ENCODE measurements at places on chromosomes 1 and 21.

DNA sequence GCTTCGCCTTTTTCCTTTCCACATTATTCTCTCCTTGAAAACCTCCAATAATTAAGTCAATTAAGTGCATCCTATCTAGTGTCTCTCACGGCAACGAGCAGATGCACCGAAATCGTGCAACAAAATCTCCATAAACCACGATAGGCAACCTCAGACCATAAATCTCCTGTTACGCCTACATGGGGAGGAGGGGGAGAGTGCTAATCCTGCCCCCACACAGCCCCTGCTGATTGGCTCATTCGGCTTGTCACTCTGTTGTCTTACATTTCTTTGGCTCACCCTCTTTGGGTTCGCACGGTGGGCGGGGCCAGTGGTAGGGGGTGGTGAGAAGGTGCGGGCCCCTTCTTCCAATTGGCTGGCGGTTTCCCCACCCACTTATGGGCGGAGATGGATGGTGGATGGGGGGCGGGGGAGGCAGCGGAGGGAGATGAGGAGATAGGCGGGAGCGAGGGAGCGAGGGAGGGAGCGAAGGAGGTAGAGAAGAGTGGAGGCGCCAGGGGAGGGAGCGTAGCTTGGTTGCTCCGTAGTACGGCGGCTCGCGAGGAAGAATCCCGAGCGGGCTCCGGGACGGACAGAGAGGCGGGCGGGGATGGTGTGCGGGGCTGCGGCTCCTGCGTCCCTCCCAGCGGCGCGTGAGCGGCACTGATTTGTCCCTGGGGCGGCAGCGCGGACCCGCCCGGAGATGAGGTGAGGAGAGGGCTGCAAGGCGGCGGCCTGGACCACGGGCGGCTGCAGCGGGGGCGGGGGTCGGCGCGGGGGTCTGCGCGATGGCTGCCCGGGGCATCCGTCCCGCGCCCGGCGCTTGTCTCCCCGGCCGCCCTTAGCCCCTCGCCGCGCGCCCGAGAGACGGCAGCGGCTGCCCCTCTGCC lies at the start of gene ITSN1:
Gene ITSN1 (plus strand): TSS at position 475 of the 869 bp plus-strand sequence. CDS start 76,328 bp downstream, outside the sequence.
- DNase-seq, result peak; percentile 99

GRCh38 chr1:156656806-156657740 lies 15.2 kb downstream of the BCAN start:
- DNase-seq, result peak; percentile 53

- no peak for DNase-seq
Measured at GRCh38 chr1:48955774-48956173, 179.1 kb upstream of the BEND5 start.

DNA sequence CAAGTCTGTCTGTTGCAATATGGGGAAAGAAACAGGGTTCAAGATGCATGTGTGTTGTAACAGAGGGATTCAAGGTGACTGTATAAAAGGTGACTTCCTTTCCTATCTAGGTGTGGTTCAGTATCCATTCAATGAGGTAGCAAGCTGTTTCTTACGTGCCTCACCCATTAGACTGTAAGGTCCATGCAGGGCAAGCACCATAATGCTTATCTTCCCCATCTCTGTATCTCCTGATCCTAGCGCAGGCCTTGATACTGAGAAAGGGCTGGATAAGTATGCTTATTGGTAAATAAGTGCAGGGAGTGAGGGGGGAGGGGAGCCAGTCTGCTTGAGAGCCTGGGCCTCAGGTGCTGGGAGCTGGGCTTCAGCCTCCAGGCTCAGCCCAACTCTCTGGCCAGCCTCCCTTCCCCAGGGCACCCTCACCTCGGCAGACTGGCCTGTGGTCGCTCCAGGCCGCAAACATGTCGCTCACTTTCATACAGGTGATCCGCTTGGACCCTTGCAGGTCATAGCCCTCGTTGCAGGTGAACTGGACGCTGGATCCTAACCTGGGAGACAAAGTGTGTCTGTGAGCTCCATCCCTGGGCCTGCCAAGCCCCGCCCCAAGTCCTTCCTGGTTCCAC lies 44.5 kb upstream of the HMGB4 start:
- DNase-seq, result no peak

- DNase-seq, result no peak
Measured at GRCh38 chr21:30340714-30341573, 3.5 kb upstream of the KRTAP27-1 start.

- no peak for DNase-seq
Measured at GRCh38 chr1:92764116-92764515, 20.8 kb downstream of the EVI5 start.

DNA sequence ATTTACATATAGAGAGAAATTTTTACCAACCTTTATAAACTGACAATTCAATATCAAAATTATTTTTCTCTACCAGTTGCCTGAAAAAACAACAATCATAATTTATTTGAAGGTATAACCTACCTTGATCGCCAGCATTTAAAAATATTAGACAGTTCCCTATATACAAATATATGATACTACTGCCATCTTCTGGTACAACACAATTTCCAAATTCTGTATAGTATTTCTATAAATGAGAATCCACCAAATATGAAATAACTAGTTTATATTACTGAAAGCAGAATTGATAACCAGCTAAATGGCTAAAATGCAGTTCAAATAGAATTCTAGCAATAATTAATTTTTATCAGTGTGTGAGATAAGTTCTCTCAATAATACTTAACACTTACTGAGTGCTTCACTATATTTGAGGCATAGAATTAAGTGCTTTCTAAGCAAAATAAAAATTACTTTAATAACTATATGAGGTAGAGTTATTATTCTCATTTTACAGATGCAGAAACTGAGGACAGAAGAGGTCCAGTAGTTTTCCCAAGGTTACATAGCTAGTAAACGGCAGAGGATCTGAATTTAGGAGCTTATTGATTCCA lies 75.6 kb downstream of the PIGK start:
- DNase-seq, result no peak

- no peak for DNase-seq
Measured at GRCh38 chr1:227437495-227438008, 119.3 kb upstream of the CDC42BPA start.

DNA sequence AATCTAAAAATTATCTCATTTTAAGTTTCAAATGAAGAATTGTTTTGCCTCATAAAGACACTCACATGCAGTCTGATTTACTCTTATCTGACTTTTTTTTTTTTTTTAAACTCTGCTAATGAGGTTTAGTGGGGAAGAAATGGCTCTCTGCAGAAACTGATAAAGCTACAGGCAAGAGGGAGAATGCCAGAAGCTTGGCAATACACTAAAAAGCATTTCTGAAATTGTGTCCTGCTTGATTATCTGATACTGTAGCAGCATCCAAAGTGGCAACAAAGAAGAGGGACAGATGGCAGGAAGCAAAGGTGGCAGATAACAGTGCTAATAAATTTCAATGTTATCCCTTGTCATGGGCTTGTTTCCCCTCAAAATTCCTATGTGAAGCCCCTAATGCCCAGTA lies 1744.9 kb downstream of the NCAM2 start:
- DNase-seq, result no peak

DNA sequence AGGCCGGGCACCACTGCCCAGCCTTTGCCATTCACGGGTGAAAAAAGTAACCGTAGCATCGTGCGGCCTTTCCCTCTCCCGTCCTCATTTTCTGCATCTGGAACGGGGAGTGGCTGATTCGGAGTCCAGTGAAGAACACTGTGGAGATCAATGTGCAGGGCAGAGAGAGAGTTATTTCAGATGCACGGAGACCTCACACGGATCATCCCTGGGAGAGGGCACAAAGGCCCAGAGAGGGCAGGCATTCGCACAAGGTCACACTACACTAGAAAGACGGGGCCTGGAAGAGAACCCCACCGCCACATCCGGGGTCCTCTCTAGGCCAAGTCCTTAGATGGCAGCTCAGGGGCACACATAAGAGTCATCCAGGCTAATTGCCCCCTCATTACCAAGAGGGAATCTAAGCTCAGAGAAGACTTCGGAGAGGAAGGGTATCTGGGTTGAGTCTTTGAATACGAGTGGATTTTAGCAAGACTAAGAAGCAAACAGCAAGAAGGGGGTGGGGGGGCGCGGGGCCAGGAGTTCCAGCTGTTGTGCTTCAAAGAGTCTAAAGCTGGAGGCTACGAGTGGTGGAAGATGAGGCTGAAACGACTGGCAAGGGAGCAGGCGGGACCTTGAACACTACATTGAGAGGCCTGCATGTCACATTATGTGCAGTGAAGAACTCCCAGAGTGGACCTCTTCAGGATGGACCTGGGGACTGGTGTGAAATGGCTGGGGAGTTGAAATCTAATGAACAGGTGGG lies 857 bp downstream of the GPX7 start:
- no peak for DNase-seq

DNA sequence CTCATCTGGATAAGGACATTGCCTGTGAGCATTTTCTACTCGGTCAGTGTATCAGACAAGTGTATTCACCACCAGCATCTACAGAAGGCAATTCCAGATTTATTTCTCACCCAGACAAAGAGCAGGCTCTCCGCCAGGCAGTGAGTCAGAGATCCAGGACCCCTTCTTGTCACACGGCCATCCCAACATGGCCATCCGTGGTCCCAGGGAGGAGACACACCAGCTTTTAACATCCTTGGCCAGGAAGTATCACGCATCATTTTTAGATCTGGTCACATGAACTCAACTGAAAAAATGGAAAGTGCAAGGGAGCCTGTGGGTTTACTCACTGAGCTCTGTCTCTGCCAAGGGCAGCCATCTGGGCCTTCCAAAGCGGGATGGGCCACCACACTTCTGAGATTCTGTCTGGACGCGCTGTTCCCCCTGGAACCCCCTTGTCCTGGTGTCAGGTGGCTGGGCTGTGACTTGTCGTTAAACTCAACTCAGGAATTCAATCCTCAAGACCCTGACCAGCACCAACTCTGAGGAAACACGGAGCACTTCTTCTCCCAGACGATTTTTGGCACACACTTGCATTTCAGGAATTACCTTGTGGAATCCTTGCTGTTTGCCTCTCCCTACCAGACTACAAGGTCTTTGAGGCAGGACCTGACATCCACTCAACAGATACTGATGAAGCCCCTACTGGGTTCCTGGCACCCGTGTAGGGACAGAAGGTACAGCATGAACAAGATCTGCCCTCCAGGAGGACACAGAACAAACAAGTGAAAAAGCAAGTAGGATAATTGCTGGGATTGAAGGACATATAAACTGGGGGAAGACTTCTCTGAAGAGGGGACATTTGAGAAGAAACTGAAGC lies 21.6 kb upstream of the CCSAP start:
- DNase-seq, result no peak

- DNase-seq, result no peak
Measured at GRCh38 chr1:168836469-168836868, 107.5 kb upstream of the DPT start.

DNA sequence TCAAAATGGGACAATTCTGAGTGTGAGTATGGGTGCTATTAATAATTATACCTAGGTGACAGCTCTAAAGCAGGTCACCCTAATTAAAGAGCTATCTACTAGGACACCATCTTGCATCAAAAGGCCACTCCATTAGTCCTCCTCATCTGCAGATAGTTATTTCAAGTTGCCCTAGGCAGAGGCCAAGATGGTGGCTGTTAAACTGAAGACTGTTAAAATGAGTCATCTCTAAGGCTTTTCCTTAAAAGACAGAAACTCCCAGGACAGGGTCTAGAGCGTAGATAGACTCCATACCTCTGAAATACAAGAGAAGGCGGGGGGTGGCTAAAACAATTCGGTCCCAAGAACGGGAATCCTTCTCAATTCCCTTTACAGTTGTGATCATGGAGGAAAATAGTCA lies 4.5 kb upstream of the ZNF697 start:
- DNase-seq, result no peak

DNA sequence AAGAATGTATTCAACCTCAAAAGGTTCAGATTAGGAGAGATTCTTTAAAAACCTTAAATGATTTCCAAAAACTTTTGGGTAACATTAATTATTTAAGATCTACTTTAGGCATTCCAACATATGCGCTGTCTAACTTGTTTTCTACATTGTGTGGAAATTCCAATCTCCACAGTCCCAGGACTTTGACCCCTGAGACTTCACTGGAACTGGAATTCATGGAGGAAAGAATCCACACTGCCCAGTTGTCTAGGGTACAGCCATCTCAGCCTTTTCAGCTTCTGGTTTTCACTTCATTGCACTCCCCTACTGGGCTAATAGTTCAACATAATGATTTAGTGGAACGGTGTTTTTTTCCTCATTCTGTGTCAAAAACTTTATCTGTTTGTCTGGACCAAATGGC lies 161.5 kb downstream of the IER5 start:
- no peak for DNase-seq

- no peak for DNase-seq
Measured at GRCh38 chr1:48093147-48093546, 96.0 kb upstream of the TRABD2B start.

- DNase-seq, result no peak
Measured at GRCh38 chr21:15999741-16000140, 270.0 kb downstream of the USP25 start.

- DNase-seq, result no peak
Measured at GRCh38 chr1:179034720-179035119, 9.0 kb downstream of the FAM20B start.

DNA sequence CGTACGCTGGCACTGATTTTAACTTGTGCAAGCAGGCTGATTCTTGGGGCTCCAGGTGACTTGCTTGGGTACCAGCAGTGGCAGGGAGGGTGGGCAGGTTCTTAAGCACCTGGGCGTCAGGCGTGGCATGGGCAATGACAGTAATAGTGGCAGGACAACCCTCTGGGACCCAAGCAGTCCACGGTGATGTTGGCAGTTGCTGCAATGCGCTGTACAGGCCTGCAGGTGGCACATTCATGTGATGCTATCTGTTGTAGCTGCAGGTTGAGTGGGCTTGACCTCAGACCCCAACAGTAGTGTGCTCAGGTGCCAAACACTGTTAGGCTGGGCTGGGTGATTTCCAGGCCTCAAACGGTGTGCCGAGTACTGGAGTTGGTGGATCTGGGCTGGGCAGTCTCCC lies 10.2 kb upstream of the OR10J4 start:
- DNase-seq, result no peak

- no peak for DNase-seq
Measured at GRCh38 chr1:46070164-46070814, 62.1 kb downstream of the PIK3R3 start.
